Anterior cingulate cortex (tissue), 58 donors: ENCODE measurements at places on chromosomes 6 and 20.

DNA sequence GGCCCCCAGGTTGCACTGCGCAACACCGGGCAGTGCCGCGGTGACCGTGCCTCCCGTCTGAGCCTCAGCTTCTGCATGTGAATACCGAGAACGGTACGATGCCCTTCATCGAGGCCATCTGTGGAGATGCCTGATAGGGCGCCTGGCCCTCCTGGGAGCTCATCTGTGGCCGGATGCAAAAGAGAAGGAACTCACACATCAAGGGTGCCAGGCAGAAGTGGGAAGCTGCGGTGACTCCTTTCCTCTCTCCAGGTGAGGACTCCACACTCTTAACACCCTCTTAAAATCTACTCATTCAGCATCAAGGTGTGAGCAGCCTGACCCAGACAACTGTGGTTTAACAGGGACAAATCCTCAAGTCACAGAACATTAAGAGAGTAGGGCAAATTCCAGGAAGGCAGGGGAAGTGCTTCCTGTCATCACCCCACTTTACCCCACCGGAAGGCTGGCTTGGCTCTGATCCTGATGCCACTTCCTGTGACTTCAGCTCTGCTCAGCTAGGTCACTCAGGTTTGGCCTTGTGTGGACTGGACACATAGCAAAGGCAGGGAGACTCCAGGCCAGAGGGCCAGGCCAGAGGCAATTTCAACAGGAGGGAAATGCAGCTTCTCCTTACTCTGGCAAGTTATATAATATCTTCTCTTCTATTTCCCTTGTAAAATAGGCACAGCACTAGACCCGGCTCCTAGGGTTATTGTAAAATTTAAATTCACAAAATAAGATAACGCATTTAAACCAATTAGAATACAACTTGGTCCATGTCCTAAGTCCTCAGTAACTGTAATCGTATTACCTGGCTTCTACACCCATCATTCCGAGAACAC is 69.4 kb downstream of the CPNE5 start:
- no peak for DNase-seq

GRCh38 chr20:37128803-37129202 is 33.0 kb upstream of the RBL1 start:
- no peak for DNase-seq

GRCh38 chr6:98905759-98906158 is 42.0 kb downstream of the FBXL4 start:
- no peak for DNase-seq

- DNase-seq: no peak
These were observed 12.8 kb upstream of the EDN1 start for GRCh38 chr6:12277386-12277785.

DNA sequence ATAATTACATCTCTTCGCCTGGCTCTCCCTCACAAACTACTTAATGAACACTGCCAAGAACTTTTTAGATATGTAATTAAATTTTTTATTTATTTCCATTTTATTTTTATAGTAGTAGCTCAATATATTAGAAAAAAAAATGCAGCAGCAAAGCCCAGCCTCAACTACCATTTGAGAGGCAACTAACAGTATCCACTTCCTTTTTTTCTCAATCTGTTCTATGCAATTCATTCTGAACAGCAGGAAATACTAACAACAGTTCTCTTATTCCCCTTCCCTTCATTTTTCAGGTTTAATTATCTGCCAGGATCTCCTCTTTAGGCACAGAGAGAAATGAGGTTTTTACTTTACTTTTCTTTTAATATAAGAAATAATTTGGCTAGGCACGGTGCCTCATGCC is 112.7 kb downstream of the ZNF217 start:
- no peak for DNase-seq

DNA sequence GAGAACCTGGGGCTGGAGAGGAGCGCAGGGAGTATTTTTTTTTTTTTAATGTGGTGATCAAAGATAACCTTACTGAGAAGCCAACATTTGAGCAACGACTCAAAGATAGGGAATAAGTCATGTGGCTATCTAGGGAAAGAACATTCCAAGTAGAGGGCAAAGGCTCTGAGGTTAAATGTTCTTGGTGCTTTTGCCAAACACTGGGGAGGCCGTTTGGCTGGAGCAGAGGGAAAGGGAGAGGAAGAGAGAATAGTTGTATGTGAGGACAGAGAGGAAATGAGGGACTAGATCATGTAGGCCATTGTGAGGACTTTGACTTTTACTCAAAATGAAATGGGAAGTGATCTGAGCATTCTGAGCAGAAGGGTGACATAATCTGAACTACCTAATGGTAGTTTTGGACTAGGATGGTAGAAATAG is 27.8 kb downstream of the ACSS2 start:
- DNase-seq: no peak

DNA sequence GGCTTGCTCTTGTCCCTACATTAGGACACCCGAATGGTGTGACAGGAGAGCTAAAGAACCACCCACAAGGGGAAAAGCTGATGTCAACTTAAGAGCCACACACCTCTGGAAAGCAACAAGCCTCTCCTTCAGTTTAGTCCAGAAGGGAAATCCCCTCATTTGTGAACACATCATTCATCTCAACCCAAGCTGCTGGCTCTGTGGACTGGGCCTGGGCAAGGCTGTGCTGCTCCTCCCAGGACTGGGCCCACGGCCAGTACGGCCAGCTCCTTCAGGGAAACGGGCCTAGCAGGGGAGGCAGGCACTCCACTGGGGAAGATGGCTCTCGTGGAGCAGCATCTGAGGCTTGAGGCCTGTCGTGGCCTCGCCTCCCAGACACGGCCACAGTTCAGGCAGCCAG is 12.8 kb upstream of the SLC4A11 start:
- no peak for DNase-seq
